CD8-positive, alpha-beta memory T cell (primary cell): ENCODE measurements at places on chromosomes 1 and 21.

DNA sequence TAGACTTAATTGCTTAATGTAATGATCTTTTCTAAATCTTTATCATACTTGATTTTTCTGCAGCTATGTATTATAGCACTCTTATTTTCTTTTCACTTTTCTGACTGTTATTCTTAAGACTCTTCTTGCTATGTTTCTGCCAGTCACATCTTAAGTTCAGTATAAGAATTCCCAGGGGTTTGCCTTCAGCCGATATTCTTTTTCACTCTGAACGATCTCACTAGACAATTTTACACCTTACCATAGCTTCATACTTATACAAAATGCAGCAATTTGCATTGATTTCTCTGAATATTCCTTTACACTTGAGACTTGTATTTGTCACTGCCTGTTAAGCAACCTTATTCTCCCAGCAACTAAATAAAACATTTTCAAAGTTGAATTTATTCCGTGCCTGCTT, 242.5 kb upstream of the OLFM3 start:
- DNase-seq: no peak

DNA sequence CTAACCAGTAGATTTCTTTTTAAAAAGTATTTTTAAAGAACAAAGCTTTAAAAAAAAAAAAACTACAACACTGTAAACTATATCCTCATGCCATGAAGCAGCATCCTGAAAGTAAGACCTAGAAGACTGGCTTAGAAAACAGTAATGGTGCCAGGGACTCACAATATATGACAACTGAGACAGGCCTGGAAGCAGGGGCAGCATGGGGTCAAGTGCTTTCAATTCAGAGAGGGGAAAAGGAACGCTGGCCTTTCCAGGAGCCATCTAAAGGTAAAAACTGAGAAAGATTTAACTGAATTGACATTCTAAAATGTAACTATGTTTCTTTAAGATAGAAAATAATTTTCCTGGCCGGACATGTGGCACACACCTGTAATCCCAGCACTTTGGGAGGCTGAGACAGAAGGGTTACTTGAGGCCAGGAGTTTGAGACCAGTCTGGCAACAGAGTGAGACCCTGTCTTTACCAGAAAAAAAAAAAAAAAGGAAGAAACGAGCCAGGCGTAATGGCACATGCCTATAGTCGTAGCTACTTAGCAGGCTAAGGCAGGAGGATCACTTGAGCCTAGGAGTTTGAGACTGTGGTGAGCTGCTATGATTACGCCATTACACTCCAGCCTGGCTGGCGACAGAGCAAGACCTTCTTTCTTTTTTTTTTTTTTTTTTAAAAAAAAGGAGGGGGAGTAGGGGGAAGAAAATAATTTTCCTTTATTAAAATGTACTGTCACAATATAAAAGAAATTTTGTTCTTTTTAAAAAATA, 54.1 kb downstream of the SLC35D1 start:
- DNase-seq: no peak

GRCh38 chr1:32014199-32014947, 705 bp downstream of the KHDRBS1 start:
- peak; percentile 53 for DNase-seq

DNA sequence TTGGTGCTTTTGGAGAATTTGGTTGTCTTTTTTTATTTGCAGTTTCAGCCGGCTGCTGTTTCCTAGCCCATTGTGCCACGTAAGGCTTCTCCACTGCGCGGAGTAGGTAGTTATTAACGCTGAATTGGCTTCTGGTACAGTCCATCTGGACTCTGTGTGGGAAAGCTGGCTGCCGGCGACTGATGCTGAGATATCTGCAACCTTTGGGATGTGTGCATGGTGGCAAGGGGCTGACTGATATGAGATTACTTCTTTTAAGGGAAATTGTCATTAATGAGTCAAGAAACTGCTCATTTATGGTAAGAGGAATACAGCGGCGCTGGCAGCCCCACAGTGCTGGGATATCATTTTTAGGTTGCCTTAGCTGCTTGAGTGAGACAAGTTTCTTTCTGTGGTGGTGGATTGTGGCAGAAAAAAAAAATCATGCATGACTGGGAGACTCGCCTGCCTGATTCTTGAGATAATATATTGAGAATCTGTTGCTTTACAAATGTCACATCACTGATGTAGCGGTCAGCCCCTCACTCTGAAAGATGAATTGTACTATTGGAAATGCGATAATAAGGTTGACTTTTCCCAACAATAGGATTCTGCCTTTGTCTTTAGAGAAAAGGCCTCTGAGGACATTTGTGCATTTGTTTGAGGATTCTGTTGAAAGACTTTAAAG, 2.5 kb upstream of the ELAVL4 start:
- DNase-seq: no peak

GRCh38 chr21:26800001-26800400, 45.2 kb downstream of the ADAMTS1 start:
- no peak for DNase-seq

DNA sequence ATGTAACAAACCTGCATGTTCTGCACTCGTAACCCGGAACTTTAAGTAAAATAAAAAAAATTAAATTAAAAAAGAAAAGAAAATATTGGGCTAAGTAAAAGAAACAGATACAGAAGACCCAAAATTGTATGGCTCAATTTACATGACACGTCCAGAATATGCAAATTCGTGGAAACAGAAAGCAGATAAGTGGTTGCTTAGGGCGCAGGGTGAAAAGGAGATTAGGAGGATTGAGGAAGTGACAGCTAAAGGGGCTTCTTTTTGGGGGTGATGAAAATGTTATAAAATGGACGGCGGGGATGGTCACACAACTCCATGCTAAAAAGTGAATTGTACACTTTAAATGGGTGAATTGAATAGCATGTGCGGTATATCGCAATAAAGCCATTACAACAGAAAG, 27.4 kb upstream of the ZBTB21 start:
- no peak for DNase-seq

DNA sequence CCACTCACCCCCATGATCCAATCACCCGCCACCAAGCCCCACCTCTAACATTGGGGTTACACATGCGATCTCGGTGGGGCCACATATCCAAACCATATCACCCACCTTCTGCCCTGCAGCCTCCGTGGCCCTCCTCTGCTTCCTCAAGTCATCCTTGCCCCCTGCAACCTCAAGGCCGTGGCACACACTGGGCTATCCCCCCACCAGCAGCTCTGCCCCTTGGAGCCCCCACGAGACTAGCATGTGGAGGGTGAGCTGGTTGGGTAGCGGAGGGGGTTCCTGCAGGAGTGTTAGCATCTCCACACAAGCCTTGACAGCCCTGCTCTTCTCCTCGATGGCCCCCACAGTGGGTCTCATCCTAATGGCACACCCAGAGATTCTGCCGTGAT, 100.8 kb downstream of the TOMM20 start:
- DNase-seq: no peak

DNA sequence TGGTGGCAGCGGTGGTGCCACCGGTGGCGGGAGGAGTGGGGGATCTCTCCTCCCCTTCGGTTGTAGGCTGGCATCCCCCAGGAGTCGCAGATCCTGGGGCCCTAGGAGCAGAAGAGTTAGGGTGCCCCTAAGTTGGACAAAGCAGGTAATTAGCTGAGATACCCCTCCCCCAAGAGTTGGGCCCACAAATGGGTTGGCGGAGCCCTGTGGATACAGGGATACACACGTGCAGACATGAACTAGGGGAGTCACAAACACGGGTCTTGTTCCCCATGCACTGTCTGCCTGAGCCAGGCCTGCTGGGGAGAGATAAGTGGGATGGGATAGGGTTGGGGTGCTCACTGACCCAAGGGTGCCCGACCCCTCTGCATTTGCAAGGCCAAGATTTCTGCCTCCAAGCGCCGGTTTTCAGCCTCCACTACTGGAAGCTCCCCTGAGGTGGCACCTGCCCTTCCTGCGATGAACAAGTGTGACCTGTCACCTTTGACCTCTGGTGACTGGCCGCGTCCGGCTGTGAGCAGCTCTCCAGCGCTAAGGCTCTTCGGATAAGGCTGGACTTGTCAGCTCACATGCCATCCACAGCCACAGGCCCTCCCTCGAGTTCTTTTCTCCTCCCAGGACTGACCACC, 1.8 kb downstream of the CCDC17 start:
- DNase-seq: no peak

GRCh38 chr1:15627343-15627988, 10.2 kb downstream of the DDI2 start:
- DNase-seq: no peak

DNA sequence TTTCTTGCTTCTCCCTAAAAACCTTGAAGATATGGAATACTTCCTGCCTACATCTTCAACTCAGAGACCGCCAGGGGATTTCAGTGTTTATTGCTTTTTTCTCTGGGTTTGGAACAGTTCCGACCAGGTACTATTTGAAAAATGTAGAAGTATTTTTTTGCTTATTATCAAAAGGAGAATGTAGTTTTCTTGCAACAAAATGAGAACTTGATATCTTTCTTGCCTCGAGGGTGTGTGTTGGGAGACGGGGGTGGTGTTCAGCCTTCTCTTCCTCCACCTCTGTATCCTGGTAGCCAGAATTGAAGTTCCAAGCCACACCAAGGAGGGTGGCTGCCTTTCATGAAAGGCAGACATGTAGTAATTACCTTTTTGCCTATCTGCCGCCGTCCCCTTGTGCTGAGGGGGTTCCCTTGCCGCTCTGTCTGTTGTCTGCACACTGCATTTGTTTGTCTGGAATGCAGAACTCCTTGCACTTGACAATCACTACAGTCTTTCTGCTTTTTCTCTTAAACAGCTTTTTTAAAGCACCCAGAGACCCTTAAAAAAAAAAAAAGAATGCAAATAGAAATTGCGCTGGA, 212.1 kb downstream of the PBX1 start:
- DNase-seq: no peak

- no peak for DNase-seq
These were observed 30.4 kb upstream of the DISP3 start for GRCh38 chr1:11448373-11449099.

DNA sequence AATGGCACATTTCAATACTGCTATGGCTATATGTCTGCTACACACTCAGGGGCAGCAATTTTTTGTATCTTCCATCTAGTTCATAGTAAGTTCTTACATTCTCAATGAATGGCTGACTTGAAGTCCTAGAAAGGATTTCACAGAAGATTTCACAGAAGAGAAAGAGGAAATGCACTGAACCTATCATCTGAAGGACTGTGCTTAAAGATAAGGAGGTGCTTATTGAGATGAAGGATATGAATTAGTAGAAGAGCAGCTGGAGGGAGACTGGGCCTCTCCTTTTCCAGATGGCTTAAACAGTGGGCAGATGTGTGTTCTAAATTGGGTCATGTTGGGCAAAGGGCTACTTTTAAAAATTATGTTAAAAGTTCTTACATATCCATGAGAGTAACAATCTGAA, 14.6 kb downstream of the ADAR start:
- DNase-seq: no peak

DNA sequence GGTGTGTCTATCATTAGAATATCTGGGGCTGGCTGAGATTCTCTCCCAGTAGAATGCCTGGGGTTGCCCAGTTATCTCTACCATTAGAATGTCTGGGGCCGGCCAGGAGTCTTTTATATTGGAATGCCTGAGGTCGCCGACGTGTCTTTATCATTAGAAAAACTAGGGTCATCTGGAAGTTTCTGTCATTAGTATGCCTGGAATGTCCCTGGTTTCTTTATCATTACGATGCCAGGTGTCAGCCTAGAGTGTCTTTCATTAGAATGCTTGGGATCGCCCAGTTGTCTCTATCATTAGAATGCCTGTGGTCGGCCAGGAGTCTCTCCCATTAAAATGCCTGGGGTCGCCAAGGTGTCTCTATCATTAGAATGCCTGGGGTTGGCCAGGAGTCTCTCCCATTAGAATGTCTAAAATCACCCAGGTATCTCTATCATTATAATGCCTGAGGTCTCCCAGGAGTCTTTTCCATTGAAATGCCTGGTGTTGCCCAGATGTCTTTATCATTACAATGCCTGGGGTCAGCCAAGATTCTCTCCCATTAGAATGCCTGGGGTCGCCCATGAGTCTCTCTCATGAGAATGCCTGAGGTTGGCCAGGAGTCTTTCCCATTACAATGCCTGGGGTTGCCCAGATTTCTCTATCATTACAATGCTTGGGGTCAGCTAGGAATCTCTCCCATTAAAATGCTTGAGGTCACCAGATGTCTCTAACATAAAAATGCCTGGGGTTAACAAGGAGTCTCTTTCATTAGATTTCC, 53.2 kb downstream of the RNF187 start:
- DNase-seq: no peak

DNA sequence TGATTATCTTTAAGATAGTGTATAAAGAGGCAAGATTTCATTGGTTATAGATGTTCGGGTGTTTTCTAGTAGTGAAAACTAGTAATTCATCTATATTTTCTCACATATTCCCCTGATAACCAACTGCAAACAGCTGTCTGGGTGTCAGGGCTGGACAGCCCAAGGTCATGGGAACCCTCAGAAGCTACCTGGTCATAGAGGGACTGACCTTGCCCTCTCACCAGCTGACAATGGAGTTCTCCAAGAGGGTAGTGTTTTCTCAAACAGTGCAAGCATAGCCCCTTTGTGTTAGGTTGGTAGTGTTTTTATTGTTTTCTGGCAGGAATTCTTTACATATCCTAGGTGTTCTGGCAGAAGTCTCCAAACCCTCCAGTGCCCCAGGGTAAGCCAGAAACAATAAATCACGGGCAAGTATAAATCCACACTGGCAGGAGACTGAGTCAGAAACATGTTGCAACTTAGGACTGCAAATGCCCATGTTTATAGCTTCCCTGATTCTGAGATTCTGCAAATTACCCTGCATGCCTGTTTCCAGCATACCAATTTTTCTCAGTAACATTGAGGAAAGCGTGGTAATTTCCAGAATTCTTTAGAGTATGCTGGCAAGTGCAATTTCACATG, 82.8 kb upstream of the ATP1A1 start:
- no peak for DNase-seq

- no peak for DNase-seq
These were observed 463.9 kb upstream of the PROX1 start for GRCh38 chr1:213523781-213524398.

DNA sequence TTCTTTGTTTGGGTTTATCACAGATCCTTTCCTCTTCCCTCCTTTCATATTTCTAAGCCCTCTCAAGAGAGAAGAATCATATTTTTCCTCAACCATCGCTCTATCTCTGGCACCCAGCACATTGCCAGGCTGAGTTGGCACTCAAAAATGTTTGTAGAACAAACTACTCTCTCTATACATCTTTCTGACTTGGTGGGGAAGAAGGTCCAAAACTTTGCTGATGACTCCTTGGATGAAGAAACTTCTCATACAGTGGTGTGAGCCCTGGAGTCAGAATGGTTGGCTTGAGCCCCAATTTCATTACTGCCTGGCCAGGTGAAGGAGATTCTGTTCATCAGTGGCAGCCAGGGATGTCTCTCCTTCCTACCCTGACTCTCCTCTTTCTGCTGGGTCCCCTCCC, 11.9 kb downstream of the ALX3 start:
- no peak for DNase-seq
